Ovary (tissue), 10 donors: ENCODE measurements at places on chromosomes 12 and 14. TPM values are rescaled to one million over a fixed set of nuclear protein-coding genes. Genes with fewer than 3 reads are reported as not detected.

- no peaks in the 10 kb centered on the region for H3K36me3 ChIP-seq
- H3K4me3 ChIP-seq: no peak overlapping the region
- peaks cover 1% of the 10 kb centered on the region for H3K4me1 ChIP-seq
- no peak overlapping the region for H3K27ac ChIP-seq
- DNase-seq: no peak
- no peaks in the 10 kb centered on the region for H3K27me3 ChIP-seq
Measured at GRCh38 chr12:1044696-1045095, 53.7 kb downstream of the ERC1 start.

DNA sequence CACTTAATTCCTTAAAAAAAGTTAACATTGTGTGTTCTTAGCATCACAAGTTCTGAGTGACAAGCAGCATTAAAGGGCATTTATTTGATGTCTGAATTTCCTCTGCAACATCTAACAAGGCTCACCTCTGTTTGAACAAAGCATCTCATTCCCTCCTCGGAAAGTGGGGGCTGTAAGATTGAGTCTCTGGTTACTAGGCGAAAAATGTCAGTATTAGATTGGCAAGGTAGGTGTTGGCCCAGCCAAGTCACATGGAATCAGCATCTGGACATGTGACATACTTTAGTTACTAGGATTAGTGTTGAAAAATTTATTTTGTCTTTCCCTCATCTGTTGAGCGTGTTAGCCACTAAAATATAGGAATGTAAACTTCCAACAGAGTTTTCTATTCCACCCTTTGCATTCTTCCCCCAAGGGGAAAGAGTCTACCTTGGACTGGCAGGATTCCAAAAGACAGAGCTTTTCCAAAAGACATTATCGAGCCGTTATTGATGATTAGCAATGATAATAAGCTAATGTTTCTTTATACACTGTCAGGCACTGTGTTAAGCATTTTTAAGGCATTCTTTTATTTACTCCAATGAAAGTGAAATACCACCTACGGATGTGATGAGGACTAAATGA is 194.9 kb upstream of the BTG1 start:
- no peak overlapping the region for H3K4me3 ChIP-seq
- H3K36me3 ChIP-seq: no peaks in the 10 kb centered on the region
- no peaks in the 10 kb centered on the region for H3K27me3 ChIP-seq
- no peak for DNase-seq
- no peaks in the 10 kb centered on the region for H3K4me1 ChIP-seq
- no peak overlapping the region for H3K27ac ChIP-seq

GRCh38 chr12:89210277-89210676 is 142.0 kb downstream of the DUSP6 start:
- no peak overlapping the region for H3K27ac ChIP-seq
- no peak overlapping the region for H3K4me3 ChIP-seq
- H3K4me1 ChIP-seq: no peaks in the 10 kb centered on the region
- H3K27me3 ChIP-seq: no peaks in the 10 kb centered on the region
- no peak for DNase-seq

Gene EML5
- polyA plus RNA-seq: 5.7 TPM

Gene ANKRD33
- not detected for polyA plus RNA-seq

GRCh38 chr14:33408291-33408690 is 469.6 kb downstream of the NPAS3 start:
- H3K4me3 ChIP-seq: no peak overlapping the region
- no peaks in the 10 kb centered on the region for H3K36me3 ChIP-seq
- H3K27me3 ChIP-seq: no peaks in the 10 kb centered on the region

DNA sequence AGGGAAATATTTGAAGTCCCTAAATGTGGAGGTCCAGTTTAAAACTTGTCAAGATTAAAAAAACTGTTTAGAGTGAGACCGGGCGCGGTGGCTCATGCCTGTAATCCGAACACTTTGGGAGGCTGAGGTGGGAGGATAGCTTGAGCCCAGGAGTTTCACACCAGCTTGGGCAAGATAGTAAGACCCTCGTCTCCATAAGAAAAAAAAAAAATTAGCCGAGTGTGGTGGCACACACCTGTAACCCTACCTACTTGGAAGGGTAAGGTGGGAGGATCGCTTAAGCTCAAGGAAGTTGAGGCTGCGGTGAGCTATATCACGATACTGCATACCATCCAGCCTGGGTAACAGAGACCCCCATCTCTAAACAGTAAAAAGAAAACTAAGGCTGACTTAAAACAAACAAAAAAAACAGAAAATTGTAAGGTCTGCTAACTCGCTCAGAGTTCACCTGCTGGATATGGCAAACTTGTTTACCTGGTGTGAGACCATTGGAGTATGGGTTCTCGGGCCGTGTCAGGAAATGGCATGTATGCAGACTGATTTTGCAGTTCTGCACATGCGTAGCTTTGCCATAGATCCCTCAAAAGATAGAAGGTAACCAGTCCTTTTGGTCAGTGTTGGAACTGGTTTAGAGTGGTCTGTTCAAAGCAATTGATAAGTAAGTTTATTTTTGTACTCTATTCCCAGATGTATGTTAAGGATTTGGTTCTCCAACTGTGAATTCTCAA is 2.1 kb downstream of the RNF10 start:
- no peaks in the 10 kb centered on the region for H3K36me3 ChIP-seq
- H3K4me1 ChIP-seq: peaks cover 28% of the 10 kb centered on the region
- no peak overlapping the region for H3K27ac ChIP-seq
- H3K4me3 ChIP-seq: peak overlapping the region; percentile 81
- no peak for DNase-seq

Gene RPGRIP1
- 0.28 TPM for polyA plus RNA-seq

GRCh38 chr14:37447883-37448391 is 147.1 kb downstream of the FOXA1 start:
- H3K27me3 ChIP-seq: no peaks in the 10 kb centered on the region
- no peak overlapping the region for H3K4me3 ChIP-seq
- no peaks in the 10 kb centered on the region for H3K36me3 ChIP-seq
- DNase-seq: no peak

DNA sequence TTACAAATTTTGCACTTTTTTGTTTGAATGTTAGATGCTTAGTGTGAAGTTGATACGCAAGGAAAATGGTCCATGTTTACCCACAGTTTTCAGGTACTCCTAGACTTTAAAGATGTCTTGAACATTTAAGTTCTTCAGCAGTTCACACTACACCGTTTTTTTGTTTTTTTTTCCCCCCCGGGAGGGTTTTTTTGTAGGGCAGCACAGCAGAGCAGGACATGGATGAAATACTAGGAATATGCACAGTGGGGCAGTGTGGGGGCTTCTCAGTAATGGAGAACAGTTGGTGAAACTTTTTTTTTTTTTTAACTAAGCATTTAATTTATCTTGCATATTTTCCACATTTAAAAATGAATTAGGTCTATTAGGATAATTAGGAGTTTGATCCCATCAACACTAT is 4.9 kb downstream of the RAN start:
- no peaks in the 10 kb centered on the region for H3K36me3 ChIP-seq
- H3K4me3 ChIP-seq: no peak overlapping the region
- H3K27ac ChIP-seq: no peak overlapping the region
- DNase-seq: no peak

DNA sequence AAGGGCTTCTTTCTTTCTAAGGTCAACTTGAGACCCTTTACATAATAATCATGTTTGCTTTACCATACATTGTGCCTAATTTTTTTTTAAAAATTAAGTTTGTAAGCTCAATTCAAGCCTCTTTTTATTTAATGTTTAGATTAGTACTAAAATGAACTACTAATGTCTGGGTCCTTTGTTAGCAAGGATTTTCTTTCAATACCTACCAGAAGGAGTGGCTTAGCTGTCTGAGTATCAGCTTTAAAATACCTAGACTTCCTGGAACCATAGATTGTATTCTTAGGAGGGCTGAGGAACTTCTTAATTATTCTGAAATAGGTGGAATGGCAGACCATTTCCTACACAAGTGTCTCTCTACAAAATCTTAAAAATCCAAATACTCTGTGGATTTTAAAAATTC is 122.1 kb downstream of the HMGA2 start:
- no peak overlapping the region for H3K4me3 ChIP-seq
- no peak overlapping the region for H3K27ac ChIP-seq
- DNase-seq: no peak
- peaks cover 6% of the 10 kb centered on the region for H3K4me1 ChIP-seq
- H3K27me3 ChIP-seq: no peaks in the 10 kb centered on the region

DNA sequence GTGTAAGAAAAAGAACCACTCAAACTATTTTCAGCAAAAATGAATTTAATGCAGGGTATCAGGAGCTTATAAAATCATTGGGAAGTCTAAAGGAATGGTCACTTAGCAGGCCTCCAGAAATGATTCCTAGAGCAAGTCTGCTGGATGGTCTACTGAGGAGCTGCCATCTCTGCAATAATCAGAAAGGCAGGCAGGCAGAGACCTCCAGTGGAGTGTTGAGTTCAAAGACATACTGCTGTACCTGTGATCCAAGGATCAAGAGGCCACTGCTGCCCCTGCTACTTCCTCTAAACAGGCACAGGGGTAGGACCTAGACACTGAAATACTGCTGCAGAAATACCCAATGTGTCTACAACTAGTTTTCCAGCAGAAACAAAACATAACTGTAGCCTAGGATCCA is 14.5 kb upstream of the KICS2 start:
- H3K4me1 ChIP-seq: peaks cover 6% of the 10 kb centered on the region
- H3K4me3 ChIP-seq: no peak overlapping the region
- no peaks in the 10 kb centered on the region for H3K27me3 ChIP-seq
- H3K27ac ChIP-seq: no peak overlapping the region
- DNase-seq: no peak

DNA sequence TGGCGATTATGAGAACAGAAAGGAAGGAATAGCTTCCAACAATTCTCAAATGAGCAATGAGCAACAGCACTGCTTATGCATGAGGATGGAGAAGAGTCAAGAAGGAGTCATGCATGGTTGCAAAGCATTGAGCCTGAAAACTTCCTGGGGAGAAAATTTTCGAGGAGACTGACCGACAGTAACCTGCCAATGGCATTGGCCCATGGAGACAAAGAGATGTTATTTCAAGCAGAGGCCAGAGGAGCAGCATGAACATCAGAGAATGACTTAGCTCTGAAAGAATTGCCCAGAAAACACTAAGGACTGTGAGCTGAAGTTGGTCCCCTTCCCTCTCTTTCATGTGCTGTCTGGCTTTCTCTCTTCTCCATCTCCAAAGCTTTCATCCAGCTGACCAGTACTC is 343.4 kb downstream of the ADAMTS20 start:
- no peak overlapping the region for H3K4me3 ChIP-seq
- H3K36me3 ChIP-seq: no peaks in the 10 kb centered on the region
- H3K4me1 ChIP-seq: no peaks in the 10 kb centered on the region
- no peak overlapping the region for H3K27ac ChIP-seq
- H3K27me3 ChIP-seq: no peaks in the 10 kb centered on the region

GRCh38 chr12:121465921-121466793 is 66.2 kb downstream of the RNF34 start:
- no peaks in the 10 kb centered on the region for H3K27me3 ChIP-seq
- no peak for DNase-seq
- no peaks in the 10 kb centered on the region for H3K36me3 ChIP-seq

- H3K4me1 ChIP-seq: no peaks in the 10 kb centered on the region
- no peaks in the 10 kb centered on the region for H3K36me3 ChIP-seq
- no peak for DNase-seq
- no peak overlapping the region for H3K27ac ChIP-seq
- H3K4me3 ChIP-seq: no peak overlapping the region
Measured at GRCh38 chr12:114480337-114481199, 74.6 kb upstream of the TBX5 start.

DNA sequence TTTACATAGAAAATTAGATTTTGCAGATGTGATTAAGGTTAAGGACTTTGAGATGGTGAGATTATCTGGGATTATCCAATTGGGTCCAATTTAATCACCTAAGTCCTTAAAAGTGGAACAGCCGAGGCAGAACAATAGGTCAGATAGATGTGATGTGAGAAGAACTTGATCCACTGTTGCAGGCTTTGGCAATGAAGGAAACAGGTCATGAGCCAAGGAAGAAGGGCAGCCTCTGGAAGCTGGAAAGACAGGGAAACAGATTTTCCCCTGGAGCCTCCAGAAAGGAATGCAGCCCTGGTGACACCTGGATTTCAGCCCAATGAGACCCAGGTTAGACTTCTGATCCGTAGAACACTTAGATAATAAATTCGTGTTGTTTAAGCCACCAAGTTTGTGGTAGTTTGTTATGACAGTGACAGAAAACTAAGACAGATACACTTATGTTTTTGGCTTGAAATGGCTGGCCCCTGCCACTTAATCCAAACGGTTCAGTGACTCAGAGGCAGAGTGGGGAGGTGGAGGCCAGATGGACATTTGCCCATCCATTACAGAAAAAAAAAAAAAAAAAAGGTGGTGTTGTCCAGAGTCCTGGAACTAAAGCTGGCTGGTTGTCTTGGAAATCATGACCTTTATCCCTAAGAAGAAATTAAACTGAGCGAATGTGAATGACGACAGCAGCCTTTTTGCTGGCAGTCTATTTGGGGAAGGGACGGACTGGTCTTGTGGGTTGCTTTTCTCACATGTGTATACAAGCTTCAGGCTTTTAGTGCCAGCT is 181.9 kb upstream of the NRXN3 start:
- no peak for DNase-seq
- H3K27ac ChIP-seq: no peak overlapping the region
- no peaks in the 10 kb centered on the region for H3K36me3 ChIP-seq

- H3K4me1 ChIP-seq: no peaks in the 10 kb centered on the region
- H3K36me3 ChIP-seq: no peaks in the 10 kb centered on the region
- no peak for DNase-seq
- H3K27ac ChIP-seq: no peak overlapping the region
- H3K27me3 ChIP-seq: no peaks in the 10 kb centered on the region
Measured at GRCh38 chr12:63777340-63777739, 2.4 kb upstream of the RXYLT1 start.

GRCh38 chr14:39488600-39488999 is 56.4 kb upstream of the FBXO33 start:
- H3K4me1 ChIP-seq: peaks cover 1% of the 10 kb centered on the region
- no peaks in the 10 kb centered on the region for H3K36me3 ChIP-seq
- no peak for DNase-seq
- no peak overlapping the region for H3K4me3 ChIP-seq

- no peak overlapping the region for H3K27ac ChIP-seq
- DNase-seq: no peak
- H3K27me3 ChIP-seq: no peaks in the 10 kb centered on the region
- peaks cover 11% of the 10 kb centered on the region for H3K4me1 ChIP-seq
Measured at GRCh38 chr14:90056826-90057225, 5.0 kb upstream of the KCNK13 start.

DNA sequence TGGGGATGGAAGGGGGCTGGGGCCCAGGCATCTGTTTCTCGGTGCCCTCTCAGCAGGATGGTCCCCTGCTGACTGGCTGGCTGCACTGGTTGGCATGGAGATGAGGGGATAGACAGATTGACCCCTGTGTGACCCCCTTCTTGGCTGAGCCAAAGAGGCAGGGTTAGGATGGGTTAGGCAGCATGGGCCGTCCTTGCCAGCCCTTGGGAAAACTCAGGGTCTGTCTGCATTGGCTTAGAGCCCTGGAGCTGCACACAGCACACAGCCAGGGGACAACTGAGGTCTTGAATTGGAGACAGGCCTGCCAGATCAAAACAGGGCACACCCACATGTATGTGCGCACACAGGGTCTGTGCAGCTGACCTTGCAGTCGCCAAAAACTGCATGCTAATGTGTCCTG is 11.2 kb upstream of the LRP1-AS start:
- no peak for DNase-seq
- H3K4me1 ChIP-seq: no peaks in the 10 kb centered on the region
- no peak overlapping the region for H3K4me3 ChIP-seq
- H3K27me3 ChIP-seq: no peaks in the 10 kb centered on the region

Gene FAM90A1
- 0.20 TPM for polyA plus RNA-seq
